Lung (tissue), 17 donors: ENCODE measurements at places on chromosomes 3 and 15. TPM values are rescaled to one million over a fixed set of nuclear protein-coding genes. Genes with fewer than 3 reads are reported as not detected.

DNA sequence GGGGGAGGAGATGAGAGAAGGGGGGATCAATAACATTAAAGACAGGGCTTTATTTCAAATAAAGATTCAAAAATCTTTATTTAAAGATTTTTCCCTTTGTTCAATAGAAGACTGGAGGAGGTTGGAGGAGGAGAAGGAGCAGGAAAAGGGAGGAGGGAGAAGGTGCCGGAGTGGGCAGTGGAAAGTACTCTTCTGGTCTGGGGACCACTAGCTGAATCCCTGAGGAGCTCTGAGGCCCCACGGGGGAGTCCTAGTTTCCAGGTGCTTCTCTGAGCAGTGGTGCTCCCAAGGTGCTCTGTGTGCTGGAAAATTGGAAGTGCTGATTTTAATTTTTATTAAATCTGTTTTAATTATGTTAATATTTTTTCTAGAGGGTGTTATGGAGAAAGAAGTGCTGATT is 19.4 kb upstream of the SEMA4B start:
- no peak for DNase-seq

DNA sequence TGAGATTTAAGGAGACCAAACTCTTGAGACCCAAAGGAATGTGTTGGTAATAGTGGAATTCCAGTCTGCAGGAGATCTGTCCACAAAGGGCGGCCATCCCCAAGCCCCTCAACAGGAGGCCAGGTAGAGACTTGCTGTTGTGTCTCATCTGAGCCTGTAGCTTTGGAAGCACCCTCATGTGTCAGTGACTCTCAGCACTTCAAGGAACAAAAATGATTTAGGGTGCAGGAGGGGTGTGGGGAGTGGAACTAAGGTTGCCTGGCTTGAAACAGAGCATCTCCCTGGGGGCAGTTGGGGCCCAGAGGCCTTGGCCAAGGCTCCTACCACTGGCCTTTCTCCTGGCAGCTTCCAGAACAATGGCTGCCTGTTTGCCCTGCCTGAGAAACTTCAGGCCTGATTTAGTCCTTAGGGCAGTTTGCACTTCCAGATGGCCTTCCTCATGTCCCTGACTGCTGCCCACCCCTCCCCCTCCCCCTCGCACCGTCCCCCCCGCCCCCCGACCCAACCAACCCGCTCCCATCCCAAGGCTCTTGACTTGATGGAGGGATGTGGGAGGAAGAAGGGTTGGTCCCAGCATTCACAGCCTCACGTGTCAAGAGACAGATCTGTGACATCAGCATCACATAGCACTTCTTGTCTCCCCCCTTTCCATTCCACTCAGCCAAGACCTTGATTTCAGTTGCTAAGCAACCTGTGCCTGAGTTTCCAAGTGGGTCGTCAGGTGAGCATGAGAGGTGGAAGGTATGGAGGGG is 77.1 kb downstream of the CORO2B start:
- peak; percentile 30 for DNase-seq

- DNase-seq: no peak
Observed at GRCh38 chr3:124529826-124530571, 200.3 kb upstream of the UMPS start.

DNA sequence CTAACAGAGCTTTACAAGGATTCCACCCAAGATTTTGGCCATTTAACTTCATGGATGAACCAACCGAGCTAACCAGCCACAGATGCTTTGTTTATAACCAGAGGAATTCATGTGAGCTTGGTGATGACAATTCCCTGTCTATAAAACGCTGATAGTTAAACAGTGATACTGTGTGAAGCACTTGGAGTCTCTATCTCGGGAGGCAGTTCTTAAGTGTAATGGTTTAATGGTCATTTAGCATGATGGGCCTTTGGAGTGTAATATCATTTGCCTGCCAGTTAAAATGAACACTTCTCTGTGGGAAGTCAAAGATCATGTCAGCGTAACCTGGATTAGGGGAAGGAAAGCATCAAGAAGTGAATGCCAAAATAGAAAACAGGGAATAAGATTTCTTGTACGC is 368.6 kb upstream of the THRB start:
- DNase-seq: no peak

GRCh38 chr3:59308684-59309083 is 258.9 kb upstream of the CFAP20DC start:
- DNase-seq: no peak

DNA sequence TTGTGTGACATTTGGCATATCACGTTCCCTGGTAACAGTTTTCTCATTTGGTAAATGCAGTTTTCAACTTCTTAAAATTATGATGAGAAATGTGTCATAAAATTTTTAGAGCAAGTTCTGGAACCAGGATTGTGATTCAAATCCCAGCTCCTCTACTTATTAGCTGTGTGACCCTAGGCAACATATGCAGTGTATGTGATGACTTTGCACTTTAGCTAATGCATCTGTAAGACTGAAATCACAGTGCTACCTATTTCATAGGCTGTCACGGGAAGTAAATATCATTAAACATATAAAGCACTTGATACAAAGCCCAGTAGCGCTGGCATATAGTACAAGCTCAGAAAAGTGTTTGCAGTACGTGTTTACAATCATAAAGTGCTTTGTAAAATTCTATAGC is 419.4 kb downstream of the GRM7 start:
- no peak for DNase-seq

DNA sequence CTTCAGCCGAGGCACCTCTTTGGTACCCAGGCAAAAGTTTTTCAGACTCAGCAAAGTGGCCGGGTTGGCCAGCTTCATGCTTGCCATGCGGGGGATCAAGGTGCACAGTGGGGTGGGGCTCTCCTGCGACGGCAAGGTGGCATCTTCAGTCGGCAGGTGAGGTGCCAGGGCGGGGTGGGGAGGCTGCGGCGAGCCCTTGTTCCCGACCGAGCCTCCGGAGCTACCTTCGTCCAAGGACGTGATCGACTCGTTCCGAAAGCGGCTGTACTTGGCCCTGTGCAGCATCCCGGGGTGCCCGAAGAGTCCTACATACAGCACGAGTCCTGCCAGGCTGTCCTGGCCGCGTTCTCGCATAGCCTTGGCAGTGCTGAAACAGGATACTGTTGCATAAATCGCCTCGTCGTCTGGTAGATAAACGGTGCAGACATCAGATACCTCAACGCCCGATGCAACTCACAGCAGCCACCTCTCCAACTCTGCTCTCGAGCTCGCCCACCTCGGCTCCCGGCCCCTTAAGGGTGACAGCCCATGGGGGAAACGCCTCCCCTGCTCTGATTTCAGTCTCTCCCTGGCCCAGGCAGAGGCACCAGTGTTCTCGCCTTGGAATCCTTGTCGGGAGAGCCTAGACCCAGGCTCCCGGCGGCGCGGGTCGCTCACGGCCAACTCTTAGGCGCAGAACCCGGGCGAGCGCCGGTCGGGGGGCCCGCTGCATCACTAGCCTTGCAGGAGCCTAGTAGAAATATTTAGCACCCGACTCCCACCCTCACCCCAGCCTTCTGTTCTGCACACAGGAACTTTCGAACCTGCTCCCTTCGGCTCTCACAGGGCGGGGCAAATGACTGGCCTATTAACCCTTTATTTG is 826 bp downstream of the SHC4 start:
- DNase-seq: peak; percentile 54

DNA sequence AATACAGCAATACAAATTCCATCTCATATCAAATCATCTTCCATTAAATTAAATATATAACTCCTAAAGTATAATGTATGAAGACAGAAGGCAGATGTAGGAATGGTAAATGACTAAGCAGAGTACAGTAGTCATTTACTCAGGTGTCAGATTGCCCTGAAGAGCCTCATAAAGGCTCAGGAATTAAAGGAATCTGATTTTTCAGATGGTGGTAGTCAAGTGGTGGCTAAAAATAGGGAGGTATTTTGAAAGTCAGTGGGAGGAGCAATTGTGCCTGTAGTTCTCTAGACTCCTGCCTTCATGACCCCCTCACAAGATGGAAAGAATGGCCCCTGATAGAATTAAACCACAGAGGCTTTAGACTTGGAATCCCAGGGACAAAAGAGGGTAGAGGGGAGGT is 142.7 kb upstream of the SYNPR start:
- DNase-seq: peak; percentile 9

DNA sequence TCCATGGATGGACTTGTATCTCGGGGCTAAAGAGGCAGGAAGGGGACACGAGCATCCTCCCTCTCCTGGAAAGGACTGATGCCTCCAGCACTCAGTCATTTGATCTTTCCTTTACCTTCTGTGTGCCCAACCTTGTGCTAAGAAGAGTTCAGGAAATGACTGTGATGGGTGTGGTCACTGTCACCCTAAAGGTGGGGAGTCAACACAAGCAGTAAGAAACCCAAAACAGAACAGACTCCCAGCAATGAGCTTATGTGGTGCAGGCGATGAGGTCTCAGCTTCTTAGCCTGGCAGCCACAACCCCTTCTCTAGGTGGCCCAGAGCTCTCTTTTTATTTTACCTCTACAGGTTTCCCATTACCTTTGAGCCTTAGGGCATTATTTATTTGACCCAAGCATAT is 3.8 kb downstream of the MPI start:
- no peak for DNase-seq

GRCh38 chr3:61340931-61341461 is 89.7 kb upstream of the FHIT start:
- no peak for DNase-seq

GRCh38 chr15:22903427-22903826 is 65.0 kb downstream of the NIPA2 start:
- DNase-seq: no peak

DNA sequence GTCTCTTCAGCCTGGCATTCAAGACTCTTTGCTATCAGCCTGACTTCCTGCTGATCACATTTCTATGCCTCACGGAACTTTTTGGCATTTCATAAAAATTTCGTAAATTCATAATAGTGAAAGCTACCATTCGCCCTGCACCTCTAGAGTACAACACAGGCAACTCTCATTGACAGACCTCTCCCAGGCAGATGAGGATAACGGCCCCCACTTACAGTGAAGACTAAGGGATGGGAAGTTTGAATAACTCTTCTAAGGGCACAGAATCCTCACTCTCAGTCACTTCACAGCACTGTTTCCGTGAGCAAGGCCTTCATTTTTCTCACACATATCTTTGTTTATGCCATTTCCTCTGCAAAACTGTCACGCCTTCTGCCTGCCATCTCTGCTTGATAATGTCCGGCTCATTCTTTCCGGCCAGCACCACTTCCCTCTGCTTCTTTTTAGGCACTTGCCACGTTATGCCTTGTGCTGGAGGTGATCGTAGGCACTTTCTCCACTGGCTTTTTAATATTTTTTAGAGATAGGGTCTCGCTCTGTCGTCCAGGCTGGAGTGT is 224.1 kb upstream of the HES1 start:
- peak; percentile 45 for DNase-seq

GRCh38 chr3:112653881-112654300 is 12.9 kb upstream of the CCDC80 start:
- peak; percentile 89 for DNase-seq

CPA3 gene
- 2.6 TPM for polyA plus RNA-seq

PLOD2 gene
- 17.8 TPM for polyA plus RNA-seq

KCNMB3 gene
- 0.96 TPM for polyA plus RNA-seq
